ENCODE measurements at places on chromosomes 4 and X.

- DNase-seq: no peak
Observed at GRCh38 chr4:25162566-25162965, 2.3 kb upstream of the SEPSECS start.

- no peak for DNase-seq
Observed at GRCh38 chrX:152444338-152444737, 6.8 kb downstream of the GABRA3 start.

- DNase-seq: no peak
Observed at GRCh38 chr4:162522724-162523123, 358.9 kb upstream of the FSTL5 start.

DNA sequence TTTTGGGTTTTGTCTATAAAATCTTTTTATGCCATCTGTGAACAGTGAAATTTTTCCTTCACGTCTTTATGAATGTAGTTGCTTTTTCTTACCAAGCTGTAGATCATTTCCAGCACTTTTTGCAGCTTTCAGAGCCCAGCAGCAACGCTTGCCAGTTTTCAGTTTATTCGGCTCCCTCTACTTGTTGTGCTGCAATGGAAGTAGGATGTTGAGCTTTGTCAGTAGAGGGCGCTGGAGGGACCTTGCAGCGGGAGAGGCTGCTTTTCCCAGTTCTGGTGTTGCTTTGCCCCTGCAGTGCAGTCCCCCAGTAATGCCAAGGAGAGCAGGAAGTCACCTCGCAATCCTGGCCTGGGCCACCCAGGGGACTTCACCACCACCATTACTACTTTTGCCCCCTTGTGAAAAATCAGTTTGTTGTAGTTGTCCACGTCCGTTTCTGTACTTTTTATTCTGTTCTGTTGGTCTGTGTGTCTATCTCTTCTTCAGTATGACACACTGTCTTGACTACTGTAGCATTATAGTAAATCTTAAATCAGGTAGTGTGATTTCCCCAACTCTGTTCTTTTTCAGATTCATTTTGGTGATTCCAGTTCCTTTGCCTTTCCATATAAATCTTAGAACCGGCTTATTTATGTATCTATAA is 21.8 kb downstream of the CMC4 start:
- no peak for DNase-seq

- no peak for DNase-seq
Observed at GRCh38 chr4:10552591-10553280, 95.5 kb upstream of the ZNF518B start.

- no peak for DNase-seq
Observed at GRCh38 chrX:120251471-120252011, 929 bp downstream of the ZBTB33 start.

- DNase-seq: no peak
Observed at GRCh38 chr4:69493515-69493914, 2.2 kb downstream of the UGT2B4 start.

GRCh38 chr4:143626134-143626911 is 74.2 kb downstream of the FREM3 start:
- peak; percentile 11 for DNase-seq

DNA sequence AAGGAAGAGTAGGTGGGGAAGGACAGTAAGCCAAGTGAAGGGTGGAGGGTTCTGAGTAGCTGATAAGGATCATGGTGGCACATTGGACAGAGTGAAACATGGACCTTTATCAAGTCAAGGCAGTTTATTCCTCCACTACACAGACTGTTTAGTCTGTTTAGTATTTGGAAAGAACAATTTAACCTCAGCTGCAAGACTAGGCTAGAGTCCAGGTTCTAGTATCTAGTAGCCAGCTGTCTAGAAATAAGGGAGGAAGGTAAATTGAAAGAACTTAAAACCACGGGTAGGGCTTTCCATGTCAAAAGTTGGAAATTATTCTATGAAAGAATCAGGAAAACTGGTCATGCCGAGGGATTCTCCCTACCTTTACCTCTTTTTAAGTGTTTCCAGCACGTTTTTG is 140.1 kb upstream of the MED14 start:
- DNase-seq: no peak

- DNase-seq: no peak
Observed at GRCh38 chr4:97349468-97350186, 793.6 kb downstream of the STPG2 start.

DNA sequence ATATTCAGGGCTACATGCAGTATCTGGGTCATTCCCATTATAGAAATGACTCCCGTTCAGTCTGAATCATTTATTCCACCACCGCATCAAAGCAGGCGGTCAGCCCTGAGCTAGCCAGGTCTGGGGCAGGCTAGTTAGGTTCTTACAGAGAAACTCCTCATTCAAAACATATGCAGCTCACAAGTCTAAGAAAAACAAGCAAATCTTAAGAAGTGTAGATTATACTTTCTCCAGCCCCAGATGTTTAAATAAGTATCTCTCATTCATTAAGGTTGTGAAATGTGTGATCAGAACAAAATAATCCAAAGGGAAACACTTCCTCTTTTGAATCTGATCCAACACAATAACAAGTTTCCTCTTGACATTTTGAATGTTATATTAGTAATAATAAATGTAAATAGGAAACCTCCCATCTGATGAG is 441.9 kb downstream of the INPP4B start:
- DNase-seq: no peak

DNA sequence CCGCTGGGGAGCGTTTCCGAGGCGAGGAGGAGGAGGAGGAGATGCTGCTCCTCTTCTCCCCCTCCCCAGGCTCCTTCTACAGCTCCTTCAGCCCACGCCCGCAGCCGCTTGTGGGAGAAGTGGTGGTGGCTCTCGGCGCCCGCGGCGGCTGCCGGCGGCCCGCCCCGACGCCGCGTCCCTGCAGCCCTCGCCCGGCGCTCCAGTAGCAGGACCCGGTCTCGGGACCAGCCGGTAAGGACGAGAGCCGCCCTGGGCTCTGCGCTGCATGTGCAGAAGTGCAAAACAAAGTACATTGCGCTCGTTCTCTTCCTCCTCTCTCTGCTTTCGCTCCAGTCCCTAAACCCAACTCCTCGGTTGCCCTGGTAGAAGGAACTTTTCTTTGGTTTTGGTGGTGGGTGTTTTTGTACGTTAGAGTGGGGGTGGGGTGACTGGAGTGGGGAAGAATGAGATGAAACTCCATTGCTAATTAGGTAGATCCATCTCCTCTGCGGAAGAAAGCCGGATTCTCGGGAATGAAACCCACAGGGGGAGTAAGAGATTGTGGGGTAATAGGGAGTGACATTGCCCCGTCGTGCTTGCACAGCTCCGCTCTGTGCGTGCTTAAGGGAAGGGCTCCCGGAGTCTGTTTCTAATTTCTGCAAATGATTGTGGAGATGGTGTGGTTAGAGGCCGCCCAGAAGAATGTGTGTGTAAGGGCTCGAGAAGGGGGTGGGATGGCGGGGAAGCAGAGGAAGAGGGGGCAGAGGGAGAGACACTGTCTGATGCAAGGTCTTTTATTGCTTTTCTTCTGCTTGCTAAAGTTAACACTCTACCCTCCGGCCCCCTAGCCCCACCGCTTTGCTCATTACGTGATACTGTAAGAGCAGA is 677 bp downstream of the PTPN13 start:
- DNase-seq: peak; percentile 90

DNA sequence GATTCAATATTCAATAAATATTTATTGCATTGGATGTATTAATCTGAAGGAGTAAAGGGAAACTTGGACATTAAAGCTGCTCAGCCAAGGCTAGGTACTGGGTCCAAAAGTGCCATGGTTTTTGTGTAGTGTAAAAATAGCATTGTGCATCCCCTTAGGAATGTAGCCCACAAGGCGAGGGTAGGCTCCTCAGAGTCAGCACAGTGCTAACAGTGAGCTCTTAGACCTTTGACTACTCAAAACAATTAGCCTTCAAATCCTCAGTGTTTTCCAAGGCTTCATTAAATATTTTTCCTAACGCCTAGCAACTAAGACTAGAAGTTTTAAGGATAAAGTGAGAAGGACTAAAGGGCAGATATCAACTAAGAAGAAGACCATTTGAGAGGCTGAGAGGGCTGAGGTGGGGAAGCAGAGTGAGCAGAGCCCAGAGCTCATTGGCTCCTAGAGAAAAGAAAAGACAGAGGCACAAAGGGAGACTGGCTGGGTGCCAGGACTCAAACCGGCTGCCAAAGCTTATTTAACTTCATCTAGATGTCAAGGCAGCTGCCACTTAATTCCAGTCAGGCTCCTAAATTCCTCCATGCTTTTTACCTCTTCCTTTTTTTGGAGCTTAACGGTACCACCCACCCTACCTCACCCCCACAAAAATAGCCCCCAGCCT is 17.0 kb downstream of the PRKG2 start:
- DNase-seq: no peak

DNA sequence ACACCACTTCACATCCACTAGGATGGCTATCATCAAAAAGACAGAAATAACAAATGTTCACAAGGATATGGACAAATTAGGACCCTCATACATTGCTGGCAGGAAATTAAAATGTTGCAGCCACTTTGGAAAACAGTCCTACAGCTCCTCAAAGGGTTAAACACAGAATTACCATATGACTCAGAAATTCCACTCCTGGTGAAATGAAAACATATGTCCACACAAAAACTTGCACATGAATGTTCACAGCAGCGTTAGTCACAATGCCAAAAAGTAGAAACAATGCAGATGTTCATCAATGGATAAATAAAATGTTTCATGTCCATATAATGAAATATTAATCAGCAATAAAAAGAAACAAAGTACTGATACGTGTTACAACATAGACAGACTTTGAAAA is 15.1 kb downstream of the S100G start:
- no peak for DNase-seq

GRCh38 chr4:122705009-122705408 is 27.5 kb upstream of the BBS12 start:
- DNase-seq: no peak

DNA sequence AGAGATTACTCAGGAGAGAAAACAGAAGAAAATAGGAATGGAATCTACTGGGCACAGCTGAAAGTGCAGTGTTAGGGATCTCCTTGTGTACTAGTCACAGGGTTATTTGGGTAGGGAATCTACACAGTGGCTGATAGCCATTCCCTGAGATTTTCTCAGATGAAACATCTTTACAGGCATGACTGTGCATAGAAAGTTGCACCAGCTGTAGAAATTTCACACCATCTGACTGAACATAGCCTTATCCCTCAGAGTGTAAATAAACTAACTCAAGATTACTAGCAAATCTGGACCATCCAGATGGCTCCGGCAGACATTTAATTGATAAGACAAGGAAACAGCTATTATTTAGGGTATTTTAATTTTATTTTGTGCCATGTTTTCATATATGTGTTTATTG is 2053.5 kb upstream of the TENM3 start:
- no peak for DNase-seq

GRCh38 chrX:54891573-54891972 is 29.1 kb upstream of the TRO start:
- DNase-seq: no peak

GRCh38 chr4:186058253-186058979 is 10.5 kb upstream of the TLR3 start:
- DNase-seq: no peak

DNA sequence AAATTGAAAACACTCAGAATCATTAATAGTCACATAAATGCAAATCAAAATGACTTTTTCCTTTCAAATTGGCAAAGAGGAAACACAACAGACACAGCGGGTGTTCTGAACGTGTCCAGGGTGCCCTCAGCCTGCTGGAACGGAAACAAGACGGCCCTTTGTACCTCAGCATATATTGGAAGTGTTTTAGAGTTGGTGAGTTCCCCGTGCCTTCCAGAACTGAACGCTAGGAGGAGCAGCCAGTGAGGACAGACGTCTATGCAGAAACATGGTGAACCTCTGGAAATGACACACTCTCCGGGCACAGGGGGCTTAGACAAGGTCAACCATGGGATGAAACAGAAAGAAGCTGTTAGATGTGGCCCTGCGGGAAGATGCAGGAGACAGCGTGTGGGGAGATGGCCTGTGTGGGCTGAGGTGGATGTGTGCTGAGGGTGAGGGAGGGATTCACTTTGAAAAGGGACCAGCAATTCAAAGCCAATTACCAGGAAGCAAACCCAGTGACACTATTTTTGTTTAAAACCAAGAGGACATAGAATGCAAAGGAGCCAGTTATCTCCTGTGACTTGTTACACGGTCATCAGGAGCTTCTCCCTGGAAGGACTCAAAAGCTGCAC is 40.4 kb downstream of the RNF212 start:
- DNase-seq: no peak

DNA sequence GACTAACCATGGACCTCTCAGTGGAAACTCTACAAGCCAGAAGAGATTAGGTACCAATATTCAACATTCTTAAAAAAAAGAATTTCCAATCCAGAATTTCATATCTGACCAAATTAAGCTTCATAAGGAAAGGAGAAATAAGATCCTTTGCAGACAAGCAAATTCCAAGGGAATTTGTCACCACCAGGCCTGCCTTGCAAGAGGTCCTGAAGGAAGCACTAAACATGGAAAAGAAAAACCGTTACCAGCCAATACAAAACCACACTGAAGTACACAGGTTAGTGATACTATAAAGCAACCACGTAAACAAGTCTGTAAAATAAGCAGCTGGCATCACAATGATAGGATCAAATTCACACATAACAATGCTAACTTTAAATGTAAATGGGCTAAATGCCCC is 156.6 kb downstream of the FAM13A start:
- peak; percentile 11 for DNase-seq

DNA sequence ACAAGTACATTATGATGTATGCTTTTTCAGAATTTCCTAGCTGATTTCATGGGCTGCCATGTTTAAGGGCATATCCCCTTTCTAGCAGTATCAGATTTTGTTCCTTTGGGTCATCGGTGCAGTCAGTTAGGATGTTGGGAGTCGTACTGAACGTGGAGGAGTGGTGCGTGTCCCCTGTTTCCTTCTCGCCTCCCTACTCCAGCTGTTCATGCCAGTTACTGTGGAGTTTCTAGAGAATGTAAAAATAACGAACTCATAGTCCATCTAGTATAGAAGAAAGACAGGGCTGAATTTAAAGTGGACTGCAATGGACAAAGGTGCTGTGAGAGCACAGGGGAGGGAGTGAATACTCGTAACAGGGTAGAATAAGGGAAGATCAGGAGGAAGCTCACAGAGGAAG is 111.3 kb downstream of the CEP135 start:
- DNase-seq: no peak

DNA sequence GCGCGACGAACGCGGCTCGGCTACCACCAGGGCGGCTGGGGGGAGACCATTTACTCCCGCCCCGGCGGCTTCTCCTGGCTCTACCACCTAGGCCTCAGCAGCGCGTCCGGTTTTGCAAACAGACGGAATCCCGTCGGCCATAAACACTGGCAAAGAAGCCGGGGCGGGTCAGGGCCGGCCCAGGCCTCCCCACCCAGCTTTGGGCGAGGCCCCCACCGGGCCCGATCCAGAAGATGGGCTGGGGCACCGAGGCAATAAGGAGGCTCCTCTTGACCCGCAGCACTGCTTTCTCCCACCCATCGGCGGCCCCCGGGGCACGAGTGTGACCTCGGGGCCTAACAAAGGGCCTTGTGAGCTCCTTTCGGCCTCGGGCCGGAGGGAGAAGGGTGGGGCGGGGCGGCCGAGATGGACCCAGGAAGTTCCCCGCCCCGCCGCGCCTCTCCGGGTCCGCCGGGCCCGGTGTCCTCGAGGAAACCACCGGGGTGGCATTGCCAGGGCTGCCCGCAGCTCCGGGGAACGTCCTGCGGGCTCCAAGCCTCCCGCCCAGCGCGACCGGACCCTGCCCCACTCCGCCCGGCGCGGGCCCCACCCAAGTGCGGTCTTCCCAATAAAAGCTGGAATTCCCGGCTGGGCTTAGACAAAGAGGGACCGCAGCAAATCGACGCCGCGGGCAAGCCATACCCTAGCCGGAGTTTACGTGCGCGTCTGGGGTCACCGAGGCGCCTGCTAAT is 5.9 kb downstream of the BCOR start:
- DNase-seq: no peak

- DNase-seq: no peak
Observed at GRCh38 chrX:139639253-139639652, 68.7 kb downstream of the MCF2 start.

Measured in BJ (cell line).